GOT3 (cell line): ENCODE measurements at places on chromosomes 5 and 9.

DNA sequence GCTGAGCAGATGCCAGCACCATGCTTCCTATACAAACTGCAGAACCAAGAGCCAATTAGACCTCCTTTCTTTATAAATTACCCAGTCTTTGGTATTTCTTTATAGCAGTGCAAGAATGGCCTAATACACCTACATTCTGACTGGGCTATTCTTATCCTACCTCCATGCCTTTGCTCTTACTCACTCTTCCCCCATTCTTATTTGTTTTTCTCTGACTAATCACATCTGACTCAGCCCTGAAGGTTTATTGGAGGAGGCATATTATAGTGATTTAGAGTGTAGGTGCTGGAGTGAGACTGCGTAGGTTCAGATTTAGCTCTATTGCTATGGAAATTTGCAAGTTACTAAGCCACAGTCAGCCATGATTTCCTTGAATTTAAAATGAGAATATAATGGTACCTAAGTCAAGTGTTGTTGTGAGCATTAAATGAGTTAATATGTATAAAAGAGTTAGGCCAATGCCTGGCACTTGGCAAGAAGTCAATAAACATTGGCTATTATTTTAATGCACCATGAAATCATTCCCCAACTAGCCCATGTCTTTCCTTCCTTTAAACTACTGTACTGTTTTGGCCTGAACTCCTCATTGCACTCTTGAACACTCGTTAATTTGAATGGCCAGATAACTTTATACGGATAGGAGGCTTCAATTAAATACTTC is 531.2 kb upstream of the ZNF608 start:
- DNase-seq = no peak

- DNase-seq = no peak
These were observed 366.2 kb downstream of the ENC1 start for GRCh38 chr5:74274326-74274725.

DNA sequence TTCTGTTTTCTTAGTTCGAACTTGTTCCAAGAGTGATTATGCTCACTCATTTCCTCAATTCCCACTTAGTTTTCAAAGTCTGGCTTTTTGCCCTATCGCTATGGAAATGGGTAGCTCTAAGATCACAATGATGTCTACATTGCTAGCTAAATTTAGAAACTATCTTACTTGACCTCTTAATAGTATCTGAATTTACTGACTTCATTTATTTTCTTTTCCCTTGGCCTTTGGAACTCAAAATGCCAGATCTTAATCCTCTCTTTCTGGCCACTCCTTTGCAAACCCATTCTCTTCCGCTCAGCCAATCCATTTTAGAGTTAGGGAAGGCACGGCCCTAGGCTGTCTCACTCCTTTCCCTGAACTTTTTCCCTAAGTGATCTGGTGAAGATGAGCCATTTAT is 137.0 kb downstream of the FER start:
- no peak for DNase-seq

GRCh38 chr9:1434052-1434767 is 384.1 kb downstream of the DMRT2 start:
- DNase-seq = no peak

GRCh38 chr5:75909223-75909622 is 174.0 kb upstream of the SV2C start:
- DNase-seq = no peak

DNA sequence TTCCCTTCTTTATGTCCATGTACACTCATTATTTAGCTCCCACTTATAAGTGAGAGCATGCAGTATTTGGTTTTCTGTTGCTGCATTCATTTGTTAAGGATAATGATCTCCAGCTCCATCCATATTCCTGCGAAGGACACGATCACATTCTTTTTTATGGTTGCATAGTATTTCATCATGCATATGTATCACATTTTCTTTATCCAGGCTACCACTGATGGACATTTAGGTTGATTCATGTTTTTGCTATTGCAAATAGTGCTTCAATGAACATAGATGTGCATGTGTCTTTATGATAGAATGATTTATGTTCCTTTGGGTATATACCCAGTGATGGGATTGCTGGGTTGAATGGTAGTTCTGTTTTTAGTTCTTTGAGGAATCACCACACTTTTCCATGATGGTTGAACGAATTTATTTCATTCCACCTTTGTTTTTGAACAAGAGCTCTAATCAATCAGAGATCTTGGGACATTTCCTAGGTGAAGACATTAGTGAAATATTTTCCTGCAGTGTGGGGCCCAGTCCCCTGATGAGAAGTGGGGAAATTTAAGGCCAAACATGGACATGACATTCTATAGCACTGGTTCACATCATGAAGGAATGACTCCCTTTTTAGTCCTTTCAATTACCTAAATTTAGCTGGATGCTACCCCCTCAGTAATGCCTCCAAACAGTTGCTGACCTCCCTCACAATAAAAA is 7.1 kb upstream of the TEX48 start:
- DNase-seq = no peak
